SJSA1 (cell line): ENCODE measurements at places on chromosomes 13 and 19. TPM values are rescaled to one million over a fixed set of nuclear protein-coding genes. Genes with fewer than 3 reads are reported as not detected.

DNA sequence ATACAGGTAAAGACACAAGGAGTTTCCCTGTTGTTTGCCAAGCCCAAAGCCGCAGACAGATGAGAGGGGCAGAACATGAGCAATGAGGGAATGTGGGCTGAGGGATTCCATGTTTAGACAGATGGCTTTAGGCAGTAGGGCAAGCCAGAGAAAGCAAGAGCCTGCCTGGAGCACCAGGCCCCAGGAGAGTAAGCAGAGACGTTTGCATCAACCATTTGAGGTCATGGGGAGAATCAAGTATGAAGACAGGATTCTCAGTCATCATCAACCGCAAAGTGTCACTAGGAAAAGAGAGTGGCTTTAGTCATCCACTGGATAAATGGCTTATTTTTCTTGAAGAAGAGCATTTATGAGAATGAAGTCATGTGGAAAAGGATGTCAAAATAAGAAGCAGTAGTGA lies 184.7 kb downstream of the COG6 start:
- no peaks in the 10 kb centered on the region for H3K4me1 ChIP-seq
- no peak for DNase-seq
- no peak overlapping the region for H3K4me3 ChIP-seq
- H3K27ac ChIP-seq: no peak overlapping the region
- H3K27me3 ChIP-seq: no peaks in the 10 kb centered on the region
- no peaks in the 10 kb centered on the region for H3K36me3 ChIP-seq

DNA sequence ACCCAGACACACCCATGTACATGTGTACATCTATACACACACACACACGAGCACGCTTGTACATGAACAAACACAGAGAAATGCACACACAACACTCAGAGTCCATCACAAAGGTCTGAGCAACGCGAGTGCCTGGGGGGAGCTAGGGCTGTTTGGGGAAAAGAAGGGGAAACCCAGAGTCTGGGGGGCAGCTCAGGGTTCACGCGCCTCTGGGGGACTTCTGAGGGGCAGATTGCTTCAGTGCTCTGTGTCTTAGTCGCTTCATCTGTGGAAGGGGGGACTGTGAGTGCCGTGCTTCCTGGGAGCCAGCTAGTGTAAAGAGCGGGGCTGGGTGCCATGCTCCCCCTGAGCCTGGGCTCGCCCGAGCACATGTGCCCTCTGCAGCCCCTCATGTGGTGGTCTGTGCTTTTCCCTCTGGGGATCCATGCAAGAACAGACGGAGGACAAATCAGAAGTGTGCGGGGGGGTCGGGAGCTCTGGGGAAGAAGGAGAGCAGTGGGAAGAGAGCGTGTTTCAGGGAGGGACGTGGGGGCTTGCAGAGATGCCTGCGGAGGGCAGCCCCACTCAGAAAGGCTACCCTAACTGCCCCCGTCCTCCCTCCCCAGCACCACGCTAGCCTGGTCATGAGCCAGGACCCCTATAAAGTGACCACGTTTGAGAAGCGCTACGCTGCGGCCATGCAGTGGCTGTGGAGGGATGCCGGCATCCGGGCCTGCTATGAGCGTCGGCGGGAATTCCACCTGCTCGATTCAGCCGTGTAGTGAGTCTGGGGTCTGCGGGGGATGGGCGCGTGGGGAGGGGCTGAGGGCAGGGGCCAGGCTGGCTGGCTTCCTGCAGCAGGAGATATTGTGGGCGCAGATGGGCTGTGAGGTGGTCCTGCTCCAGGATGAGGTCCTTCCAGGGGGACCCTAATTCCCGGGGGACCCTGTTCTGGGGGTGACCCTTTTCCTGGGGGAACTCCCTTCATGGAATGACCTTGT lies 14.0 kb downstream of the GNA15 start:
- no peak for DNase-seq
- H3K36me3 ChIP-seq: 0 out of 2 replicates have a peak, but pooled peaks cover 2% of the 10 kb centered on the region
- peaks cover 9% of the 10 kb centered on the region for H3K4me1 ChIP-seq
- no peaks in the 10 kb centered on the region for H3K27me3 ChIP-seq
- no peak overlapping the region for H3K4me3 ChIP-seq

DNA sequence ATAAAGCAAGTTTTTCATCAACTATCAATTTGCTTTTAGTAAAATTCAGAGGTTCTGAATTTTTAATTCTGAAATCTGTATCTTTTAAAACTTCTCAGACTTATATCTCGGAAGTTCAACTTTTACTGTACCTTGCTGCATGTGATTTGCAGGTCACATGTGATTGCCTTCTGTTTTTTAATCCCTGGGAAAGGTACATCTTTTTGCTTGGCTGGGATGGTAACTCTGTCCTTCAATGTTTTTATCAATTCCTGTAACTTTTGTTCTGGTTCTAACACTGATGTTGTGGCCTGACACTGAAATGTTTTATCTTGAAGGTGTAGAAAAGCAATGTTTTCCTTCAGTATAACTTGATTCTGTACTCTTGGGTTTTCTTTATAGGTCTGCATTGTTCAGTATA lies 16.2 kb upstream of the NAA16 start:
- no peak overlapping the region for H3K4me3 ChIP-seq
- no peak for DNase-seq
- H3K4me1 ChIP-seq: no peaks in the 10 kb centered on the region
- no peaks in the 10 kb centered on the region for H3K36me3 ChIP-seq
- H3K27ac ChIP-seq: no peak overlapping the region

GRCh38 chr13:111153977-111154332 lies 38.8 kb downstream of the ARHGEF7 start:
- H3K4me3 ChIP-seq: peak overlapping the region; percentile 91
- no peak for DNase-seq
- H3K4me1 ChIP-seq: peaks cover 18% of the 10 kb centered on the region
- H3K36me3 ChIP-seq: peaks cover 33% of the 10 kb centered on the region

- no peak overlapping the region for H3K27ac ChIP-seq
- no peaks in the 10 kb centered on the region for H3K27me3 ChIP-seq
- no peak overlapping the region for H3K4me3 ChIP-seq
- no peaks in the 10 kb centered on the region for H3K4me1 ChIP-seq
- DNase-seq: no peak
- peaks cover 71% of the 10 kb centered on the region for H3K36me3 ChIP-seq
Measured at GRCh38 chr19:5641171-5641570, 18.3 kb downstream of the SAFB start.

DNA sequence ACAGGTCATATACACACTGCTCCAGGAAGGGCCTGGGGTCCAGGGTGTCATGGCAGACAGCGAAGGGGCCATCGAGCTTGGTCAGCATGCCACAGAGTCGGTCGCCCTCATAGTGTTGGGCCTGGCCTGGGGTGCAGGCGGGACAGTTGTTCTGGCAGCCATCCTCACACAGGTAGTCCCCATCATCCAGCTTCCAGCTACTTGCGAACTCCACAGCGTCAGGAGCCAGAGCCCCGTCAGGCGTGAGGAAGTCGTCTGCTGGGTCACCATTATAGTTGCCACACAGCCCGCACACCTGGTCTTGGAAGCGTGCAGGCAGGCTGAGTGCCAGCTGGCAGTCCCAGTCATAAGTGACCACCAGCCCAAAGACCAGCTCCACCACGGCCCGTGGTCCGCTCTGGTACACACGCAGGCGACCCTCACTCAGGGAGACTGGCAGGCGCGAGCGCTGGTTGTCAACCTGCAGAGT lies 16.2 kb downstream of the FCGBP start:
- no peaks in the 10 kb centered on the region for H3K27me3 ChIP-seq
- no peaks in the 10 kb centered on the region for H3K4me1 ChIP-seq
- no peak overlapping the region for H3K4me3 ChIP-seq
- H3K27ac ChIP-seq: no peak overlapping the region
- DNase-seq: peak; percentile 37
- H3K36me3 ChIP-seq: no peaks in the 10 kb centered on the region

DNA sequence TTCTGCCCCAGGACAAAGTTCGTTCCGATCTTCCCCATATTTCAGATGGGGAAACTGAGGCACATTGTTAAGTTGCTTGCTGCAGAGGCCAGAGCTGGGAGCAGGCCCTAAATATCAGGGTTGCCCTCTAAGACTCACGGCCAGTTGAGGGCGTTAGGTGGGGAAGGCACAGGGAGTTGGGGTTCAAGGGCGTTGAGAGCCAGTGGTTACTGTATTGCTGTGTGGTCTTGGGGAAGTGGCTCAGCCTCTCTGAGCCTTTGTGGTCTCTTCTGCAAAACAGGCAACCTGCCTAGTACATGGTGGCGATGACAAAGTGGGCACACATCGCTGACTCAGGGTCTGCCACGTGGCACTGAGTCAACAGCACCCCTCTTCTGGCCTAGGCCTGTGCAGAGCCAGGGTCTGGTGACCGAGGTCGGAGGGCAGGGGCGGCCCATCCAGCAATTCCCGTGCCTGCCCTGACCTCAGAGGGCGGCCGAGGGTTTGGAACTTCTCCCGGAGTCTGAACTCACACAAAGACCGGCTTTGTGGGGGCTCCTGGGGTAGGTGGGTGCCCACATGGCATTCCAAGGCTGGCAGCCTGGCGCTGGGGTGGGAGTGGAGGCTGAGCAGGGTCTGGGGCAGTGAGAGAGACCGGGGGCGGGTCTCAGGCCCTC lies 10.2 kb downstream of the TNFAIP8L1 start:
- DNase-seq: no peak
- H3K36me3 ChIP-seq: peaks cover 27% of the 10 kb centered on the region

EDDM13 gene
- not detected in 2 replicates for total RNA-seq
